ENCODE measurements at places on chromosomes 12 and 14. TPM values are rescaled to one million over a fixed set of nuclear protein-coding genes. Genes with fewer than 3 reads are reported as not detected.

TMEM52B gene
- total RNA-seq: 0.07 TPM

NEDD1 gene
- total RNA-seq: 30.1 TPM

AKAP3 gene
- 0.40 TPM for total RNA-seq

PIWIL1 gene
- total RNA-seq: not detected

GPR137C gene
- 0.20 TPM for total RNA-seq

TMEM30B gene
- not detected for total RNA-seq

TSPAN11 gene
- not detected for total RNA-seq

SLC4A8 gene
- 2.4 TPM for total RNA-seq

NOS1 gene
- total RNA-seq: 0.03 TPM

ALDH6A1 gene
- total RNA-seq: 1.4 TPM

HHIPL1 gene
- total RNA-seq: not detected

THTPA gene
- 25.8 TPM for total RNA-seq

PTHLH gene
- 0.87 TPM for total RNA-seq

CCDC175 gene
- total RNA-seq: not detected

LHX5 gene
- not detected for total RNA-seq

TROAP gene
- total RNA-seq: 35.8 TPM

CLEC6A gene
- total RNA-seq: not detected

ZBTB42 gene
- 5.5 TPM for total RNA-seq

Measured in HT1080 (cell line).